GM12892 (cell line): ENCODE measurements at places on chromosomes 7 and 10.

GRCh38 chr10:26725837-26726727, 28.6 kb downstream of the PDSS1 start:
- no peak for DNase-seq

DNA sequence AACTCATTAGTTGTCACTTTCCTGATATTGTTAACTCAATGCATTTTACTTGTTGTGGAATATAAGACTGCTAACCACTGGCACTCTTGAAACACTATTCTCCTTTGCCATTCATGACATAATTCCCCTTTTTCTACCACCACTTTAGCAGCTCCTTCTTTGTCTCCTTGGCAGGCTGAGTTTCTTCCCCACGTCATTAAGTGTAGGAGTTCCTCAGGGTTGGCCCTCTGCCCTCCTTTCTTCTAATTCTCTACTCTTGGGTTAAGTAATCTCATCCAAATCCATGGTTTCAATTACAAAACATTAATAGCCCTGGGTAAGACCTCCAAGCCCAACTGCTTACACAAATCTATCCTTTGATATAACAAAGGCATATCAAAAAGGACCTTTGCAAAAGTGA, 175.1 kb downstream of the HGF start:
- no peak for DNase-seq

GRCh38 chr7:55185321-55185802, 166.5 kb downstream of the EGFR start:
- DNase-seq = no peak

DNA sequence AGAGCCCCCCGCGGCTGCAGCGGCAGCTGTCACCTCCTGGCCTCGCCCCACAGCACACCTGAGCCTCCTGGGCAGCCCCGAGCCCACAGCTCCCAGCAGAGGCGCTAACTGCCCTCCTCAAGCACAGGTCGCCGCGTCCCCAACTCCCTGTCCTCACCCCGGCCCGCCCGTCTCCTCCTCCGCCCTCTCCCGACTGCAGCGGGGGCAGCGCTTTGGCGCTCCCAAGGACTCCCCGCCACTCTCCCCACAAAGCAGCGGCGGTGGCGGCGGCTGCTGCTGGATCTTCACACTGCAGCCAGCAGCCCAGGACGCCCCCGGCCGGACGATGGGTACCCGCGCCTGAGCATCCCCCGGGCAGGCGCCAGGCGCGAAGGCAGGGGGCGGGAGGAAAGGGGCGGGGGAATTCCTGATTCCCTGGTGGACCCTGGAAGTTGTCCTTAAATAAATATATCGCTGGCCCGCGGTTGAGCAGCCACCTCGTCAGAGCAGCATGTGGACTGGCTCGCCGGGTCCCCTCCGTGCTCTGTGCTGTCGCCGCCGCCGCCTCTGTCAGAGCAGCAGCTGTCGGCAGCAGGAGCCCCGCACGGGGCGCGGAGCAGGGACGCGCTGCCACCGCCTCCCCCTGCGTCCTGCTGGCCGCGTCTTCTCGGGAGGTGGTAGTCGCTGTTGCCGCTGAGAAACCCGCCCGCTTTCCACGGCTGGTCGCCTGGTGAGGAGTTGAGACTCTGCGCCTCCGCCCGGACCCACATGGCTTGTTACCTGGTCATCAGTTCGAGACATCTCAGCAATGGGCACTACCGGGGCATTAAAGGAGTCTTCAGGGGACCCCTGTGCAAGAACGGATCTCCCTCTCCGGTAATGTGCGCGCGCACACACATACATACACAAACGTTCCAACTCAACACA, at the start of gene ZNF804B:
Gene ZNF804B, plus strand, starts transcription at position 471 of the 906 bp plus-strand sequence. Its CDS starts 277 bp downstream, at position 748.
- DNase-seq = no peak

DNA sequence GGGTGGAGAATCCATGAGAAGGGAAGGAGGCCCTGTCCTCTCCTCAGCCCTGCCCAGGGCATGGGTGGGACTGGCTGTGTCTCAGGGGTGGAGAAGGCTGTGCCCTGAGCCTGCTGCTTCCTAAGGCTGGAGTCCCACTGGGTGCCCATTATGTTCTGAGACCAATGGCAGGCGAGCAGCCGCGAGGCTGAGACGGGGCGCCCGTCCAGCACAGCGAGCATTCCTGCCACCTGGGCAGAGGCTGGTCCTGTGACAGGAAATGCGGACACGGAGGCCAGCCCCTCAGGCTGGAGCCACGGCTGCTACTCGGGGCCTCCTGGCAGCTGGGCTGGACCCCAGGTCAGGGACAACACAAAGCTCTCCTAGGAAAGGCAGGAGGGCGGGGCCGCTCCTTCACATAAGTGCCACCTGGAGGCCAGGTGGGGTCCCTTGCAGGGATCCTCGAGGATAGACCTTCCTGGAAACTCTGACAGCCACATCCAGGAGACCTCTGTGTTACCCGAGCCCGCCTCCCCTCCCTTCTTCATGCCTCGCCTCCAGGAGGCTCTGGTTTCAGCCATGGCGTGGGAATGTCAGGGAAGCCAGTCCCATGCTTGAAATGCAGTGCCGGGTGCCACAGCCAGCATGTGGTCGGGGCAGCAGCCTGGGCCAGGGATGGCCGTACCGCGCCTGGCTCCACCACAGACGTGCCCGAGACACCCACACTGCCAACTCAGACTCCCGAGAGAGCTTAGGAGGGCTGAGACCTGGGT, 173.9 kb downstream of the USP6NL start:
- DNase-seq = no peak

DNA sequence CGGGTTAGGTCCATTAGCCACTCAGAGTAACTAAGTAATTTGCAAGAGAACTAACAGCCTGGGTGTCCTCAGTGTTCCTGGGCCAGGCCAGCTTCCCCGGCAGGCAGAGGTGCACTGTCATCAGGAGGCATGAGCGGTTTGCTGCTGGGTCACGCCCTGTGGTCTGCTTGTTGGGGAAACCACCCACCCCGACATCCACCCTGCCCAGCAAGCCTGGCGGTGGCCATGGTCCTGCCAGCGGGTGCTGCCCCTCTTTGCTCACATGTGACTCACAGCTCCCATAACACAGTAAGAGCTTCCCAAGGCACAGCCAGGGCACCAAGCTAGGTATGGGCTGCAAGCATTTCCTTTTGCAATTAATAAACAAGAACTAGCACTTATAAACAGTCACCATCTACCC, 75.9 kb downstream of the RGS10 start:
- DNase-seq = no peak

- DNase-seq = no peak
Observed at GRCh38 chr10:64041989-64042490, 520.8 kb downstream of the REEP3 start.

GRCh38 chr7:3187444-3188040, 113.5 kb upstream of the SDK1 start:
- DNase-seq = no peak

DNA sequence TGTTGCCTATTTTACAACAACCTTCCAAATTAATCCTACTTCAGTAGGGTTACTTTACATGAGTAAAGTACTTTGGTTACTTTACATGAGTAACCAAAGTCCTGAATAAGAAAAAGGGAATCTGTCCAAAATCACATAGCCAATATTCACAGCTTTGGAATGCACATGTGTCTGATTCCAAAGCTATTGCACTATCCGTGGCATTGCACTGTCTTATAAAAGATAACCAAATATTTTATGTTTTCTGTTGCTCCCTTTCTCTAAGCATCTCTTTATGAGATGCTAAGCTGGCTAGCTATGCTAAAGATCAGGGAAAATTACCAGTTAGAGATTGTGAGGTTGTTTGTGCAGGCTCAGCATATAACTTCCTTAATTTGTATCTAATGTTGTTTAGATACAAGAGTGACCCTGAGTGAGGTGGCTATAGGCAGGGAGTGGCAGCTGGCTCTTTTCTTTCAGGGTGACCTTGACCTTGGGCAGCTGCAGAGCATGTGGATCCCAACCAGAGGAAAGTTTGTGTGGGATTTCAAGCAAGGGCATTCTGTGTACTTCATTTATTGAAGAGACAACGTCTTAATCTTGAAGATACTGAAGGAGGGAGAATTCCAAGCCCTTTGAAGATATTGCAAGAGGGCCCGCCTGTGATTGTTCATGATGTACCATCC, 366.1 kb upstream of the ANKRD30A start:
- no peak for DNase-seq

GRCh38 chr7:140778975-140779374, 82.5 kb downstream of the NDUFB2 start:
- no peak for DNase-seq

DNA sequence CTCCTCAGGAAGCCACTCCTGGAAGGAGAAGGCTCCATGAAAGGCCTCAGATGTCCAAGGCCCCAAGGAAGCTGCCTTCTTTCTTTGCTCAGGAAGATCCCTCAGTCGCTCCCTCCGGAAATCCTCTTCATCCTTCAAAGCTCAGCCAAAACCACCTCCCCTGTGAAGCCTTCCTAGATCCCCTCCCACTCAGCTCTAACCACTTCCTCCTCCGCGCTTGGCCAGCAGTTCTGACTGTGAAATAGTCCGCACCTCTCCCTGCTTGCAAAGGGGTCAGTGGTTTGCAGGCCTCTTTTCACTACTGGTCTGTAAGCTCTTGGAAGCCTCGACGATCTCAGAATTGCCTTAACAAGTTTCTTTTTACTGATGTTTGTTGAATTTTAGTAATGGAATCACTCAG, 23.9 kb downstream of the PYROXD2 start:
- no peak for DNase-seq

- no peak for DNase-seq
Observed at GRCh38 chr7:137305901-137306621, 37.5 kb downstream of the PTN start.

DNA sequence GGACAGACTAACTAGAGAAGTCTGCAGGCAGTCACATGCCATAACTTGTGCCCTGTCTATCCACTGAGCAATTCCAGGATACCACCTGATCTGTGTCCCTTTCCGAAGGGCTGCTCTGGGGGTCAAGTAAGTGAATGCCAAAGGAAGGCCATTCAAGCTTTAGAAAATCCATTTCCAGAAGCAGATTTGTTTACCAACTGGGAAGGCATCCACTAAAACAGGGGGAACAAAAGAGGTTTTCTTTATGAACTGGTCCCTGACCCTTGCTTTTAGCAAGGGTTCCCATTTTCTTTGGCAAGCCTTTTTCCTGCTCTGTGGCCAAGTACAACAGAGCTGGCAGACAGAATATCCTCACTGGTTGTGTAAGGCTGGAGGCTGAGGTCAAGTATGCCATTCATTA, 36.5 kb downstream of the ITPRID1 start:
- DNase-seq = no peak

DNA sequence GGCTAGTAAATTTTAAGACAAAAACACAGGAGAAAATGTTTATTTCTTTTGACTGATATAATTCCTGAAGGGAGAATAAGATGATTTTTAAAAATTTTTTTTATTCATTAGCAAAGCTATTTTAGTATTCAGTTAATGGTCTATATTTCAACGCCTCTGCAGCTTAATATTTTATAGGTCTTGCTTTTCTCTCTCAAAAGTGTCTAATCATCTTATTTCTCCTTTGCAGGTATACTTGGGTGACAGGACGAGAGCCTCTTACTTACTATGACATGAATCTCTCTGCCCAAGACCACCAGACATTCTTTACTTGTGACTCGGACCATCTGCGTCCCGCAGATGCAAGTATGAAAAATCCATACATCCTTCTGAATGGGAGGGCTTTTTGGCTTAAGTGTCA, 177.0 kb downstream of the ST7 start:
- DNase-seq = no peak

DNA sequence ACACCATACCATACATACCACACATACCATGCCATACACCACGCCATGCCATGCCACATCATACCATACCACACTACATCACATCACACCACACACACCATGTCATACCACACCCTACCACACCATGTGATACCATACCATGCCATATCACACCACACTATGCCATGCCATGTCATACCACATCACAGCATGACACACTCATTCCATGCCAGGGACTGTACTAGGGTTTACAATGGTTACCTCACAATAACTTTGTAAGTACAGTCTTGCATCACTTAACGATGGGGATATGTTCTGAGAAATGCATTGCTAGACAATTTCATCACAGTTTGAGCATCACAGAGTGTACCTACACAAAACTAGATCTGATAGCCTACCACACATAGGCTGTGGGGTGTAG, 14.5 kb downstream of the PYROXD2 start:
- DNase-seq = no peak

GRCh38 chr10:10213237-10213636, 804.4 kb upstream of the CELF2 start:
- no peak for DNase-seq

DNA sequence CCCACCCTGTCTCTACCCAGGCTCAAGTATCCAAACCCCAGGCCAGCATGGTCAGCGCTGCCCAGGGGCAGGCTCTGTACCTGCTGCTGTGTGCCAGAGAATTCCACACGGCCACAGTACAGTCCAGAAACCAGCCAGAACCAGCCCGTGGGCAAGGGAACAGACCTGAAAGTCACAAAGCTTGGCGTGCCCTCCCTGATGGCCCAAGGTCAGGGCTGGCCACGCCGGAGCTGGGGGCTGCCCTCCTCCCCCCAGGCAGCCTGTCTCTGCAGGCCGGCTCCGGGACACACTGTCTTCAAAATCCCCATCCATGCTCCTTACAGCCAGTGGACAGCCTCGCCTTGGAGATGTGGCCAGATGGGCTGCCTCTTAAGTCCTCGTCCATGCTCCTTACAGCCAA, 78.4 kb downstream of the CTBP2 start:
- no peak for DNase-seq

DNA sequence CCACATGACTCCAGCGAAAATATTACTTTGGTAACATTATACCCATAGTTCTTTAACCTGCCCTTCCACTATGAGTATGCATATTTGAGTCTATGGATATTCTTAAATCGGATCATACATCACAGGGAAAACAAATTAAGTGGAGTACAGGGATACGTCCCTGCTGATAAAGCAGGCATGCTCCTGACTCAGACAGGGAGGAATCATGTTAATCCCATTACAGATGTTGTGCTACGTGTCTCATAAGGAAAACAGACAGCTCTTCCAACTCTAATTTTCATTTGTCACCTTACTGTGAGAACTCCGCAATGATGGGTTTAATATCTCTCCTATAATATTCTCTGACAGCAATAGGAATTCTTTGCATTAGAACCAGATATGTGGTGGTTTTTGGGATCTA, 469.5 kb upstream of the POM121L12 start:
- DNase-seq = no peak

GRCh38 chr10:91761721-91762120, 36.5 kb upstream of the TNKS2 start:
- DNase-seq = no peak

DNA sequence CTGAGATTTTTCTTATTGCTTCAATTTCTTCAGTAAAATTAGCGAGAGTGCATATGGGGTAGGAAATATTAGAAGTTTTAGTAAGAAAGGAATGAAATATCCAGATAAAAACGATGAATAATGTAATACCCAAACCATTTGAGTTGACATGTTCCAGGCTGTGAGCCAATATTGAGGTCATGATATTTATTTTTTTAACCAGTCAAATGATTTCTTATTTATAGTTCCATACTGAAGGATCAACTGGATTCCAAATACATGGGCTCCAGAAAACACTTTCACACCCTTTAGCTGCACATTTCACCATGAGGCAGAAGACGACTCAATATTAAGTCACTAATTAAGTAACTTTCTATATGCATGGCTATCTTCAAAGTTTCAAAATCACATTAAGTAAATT, 312.5 kb downstream of the PPP1R3A start:
- no peak for DNase-seq

GRCh38 chr7:155467846-155468784, 10.2 kb downstream of the EN2 start:
- no peak for DNase-seq
